Choroid plexus epithelial cell (primary cell): ENCODE measurements at places on chromosomes 2 and 18.
A peak's percentile ranks its signal among the peaks of the same experiment; 100 is the strongest.

- DNase-seq, result no peak
Measured at GRCh38 chr2:6782517-6783237, 83.0 kb downstream of the CMPK2 start.

DNA sequence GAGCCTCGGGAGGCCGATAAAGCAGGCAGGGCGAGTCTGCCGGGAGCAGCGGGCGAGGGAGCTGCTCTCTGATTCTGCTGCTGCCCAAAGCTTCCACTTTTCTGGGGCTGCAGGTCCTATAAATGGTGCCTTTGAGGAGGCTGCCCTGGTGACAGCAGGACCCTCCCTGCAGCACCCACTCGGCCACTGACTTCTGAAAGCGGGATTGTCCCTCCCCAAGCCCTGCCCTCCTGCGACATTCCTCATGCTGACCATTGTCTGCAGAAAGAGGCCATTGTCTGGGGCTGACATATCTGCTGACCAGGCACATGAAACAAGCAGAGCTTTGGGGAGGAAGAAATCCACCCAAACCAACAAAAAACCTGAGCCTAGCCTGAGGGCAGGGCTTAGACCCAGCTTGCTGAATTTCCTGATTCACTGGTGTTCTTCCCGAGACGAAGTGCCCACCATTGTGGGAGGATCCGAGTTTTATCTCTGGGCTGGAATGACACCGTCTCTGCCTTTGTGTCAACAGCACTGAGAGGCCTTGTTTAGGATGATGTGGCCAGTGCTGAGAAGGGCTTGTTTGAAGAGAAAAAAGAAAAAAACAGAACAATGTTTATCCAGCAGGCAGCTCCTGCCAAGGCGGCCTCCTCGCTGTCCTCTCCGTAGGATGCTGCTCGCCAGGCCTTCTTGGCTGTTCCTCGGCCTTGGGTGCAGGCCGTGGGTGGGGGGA, 129.7 kb downstream of the MYCN start:
- no peak for DNase-seq

GRCh38 chr2:161424394-161424769, 8.3 kb downstream of the TBR1 start:
- DNase-seq, result no peak

GRCh38 chr18:10559553-10560451, 34.0 kb downstream of the NAPG start:
- peak; percentile 20 for DNase-seq

- no peak for DNase-seq
Measured at GRCh38 chr2:137254052-137254451, 488.7 kb downstream of the THSD7B start.

GRCh38 chr2:216743781-216744180, 48.4 kb upstream of the IGFBP5 start:
- peak; percentile 83 for DNase-seq

GRCh38 chr2:27954771-27955383, 64.3 kb downstream of the BABAM2 start:
- DNase-seq, result peak; percentile 99

DNA sequence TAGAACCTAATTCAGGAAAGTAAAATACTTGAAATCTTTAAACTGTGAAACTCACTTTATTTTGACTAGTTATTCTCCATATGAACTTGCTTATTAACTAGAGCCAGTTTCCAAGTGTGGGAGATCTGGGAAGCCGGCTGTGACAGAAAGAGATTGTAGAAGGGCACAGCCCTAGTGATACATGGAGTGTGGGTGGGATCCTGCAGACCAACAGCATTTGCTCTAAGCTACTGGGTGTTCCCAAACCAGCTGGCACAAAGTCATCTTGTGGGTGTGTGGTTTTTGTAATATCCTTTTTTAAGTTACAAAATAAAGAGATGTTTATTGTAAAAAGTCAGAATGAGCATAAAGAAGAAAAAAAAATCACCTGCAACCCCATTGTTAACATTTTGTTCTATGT, 3.4 kb downstream of the DUSP19 start:
- DNase-seq, result no peak

DNA sequence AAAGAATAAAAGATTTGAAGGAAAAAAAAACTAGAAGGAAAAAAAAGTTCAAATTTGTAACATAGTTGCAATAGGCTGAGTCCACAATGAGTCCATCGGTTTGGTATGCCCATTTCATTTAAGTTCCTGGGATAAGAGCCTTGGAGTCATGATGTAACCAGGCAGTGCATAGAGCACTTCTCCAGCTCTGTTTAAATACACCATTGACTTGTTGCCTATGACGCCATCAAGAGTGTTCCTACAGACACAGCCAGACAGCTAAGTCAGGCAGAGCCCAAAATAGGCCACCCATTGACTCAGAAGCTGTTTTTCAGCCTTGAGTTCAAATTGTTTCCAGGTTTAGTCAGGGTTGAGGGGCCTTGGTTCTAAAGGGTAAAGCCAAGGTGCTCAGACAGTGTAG, 44.9 kb downstream of the SOCS6 start:
- DNase-seq, result peak; percentile 94

DNA sequence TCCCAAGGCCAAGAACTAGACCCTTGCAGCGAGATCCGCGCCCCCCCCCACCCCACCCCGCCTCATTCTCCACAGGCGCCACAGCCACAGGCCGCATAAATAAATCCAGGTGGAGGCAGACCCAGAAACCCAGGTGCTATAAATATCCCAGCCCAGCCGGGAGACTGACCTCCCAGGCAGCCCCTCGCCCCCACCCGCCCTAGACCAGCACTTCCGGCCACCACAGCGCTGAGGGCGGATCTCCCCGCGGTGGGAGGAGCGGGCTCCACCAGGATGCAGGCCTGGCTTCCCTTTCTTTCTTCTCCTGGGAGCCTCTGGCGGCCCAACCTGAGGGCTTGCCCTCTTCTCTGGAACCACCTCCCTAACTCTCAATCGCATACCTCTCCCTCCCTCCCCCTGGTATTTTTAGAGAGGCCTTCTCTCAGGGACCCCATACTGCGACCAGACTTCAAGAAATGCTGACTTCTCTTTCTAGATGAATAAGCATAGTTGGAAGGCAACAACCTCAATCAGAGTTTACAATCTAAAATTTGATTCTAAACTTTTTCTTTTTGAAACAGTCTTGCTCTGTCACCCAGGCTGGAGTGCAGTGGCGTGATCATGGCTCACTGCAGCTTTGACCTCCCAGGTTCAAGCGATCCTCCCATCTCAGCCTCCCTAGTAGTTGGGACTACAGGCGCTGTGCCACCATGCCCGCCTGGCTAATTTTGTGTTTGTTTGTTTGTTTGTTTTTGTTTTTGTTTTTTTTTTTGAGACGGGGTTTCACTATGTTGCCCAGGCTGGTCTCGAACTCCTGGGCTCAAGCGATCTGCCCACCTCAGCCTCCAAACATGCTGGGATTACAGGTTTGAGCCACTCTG, 55.0 kb downstream of the PKDCC start:
- DNase-seq, result peak; percentile 85

GRCh38 chr18:13579874-13580273, 146.5 kb downstream of the FAM210A start:
- DNase-seq, result no peak

- no peak for DNase-seq
Measured at GRCh38 chr2:95391641-95392310, 10.7 kb upstream of the FAHD2A start.

- peak; percentile 49 for DNase-seq
Measured at GRCh38 chr18:13120983-13121441, 97.5 kb upstream of the LDLRAD4 start.

GRCh38 chr2:147937744-147938349, 82.7 kb downstream of the ORC4 start:
- peak; percentile 62 for DNase-seq

GRCh38 chr18:9569178-9569577, 45.2 kb downstream of the PPP4R1 start:
- DNase-seq, result no peak

DNA sequence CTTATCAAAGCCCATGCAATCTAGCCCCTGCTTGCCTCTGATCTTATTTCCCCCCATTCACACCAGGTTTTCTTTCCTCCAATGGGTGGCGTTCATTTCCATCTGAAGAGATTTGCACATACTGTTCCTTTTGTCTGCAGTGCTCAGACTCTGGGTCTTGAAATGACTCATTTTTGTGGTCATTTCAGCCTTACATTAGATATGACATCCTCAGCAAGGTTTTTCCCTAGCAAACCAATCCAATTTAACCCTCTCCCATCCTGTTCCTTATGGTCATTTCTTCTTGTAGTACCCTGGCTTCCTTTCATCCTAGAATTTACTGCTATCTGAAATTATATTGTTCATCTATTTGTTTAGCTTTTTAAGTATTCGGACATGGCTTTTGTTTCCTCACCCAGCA, 42.5 kb upstream of the SCN1A start:
- peak; percentile 59 for DNase-seq

GRCh38 chr2:68366083-68366560, 1.0 kb downstream of the PLEK start:
- DNase-seq, result no peak

GRCh38 chr2:174023591-174024523, 58.7 kb upstream of the SP3 start:
- DNase-seq, result peak; percentile 97

DNA sequence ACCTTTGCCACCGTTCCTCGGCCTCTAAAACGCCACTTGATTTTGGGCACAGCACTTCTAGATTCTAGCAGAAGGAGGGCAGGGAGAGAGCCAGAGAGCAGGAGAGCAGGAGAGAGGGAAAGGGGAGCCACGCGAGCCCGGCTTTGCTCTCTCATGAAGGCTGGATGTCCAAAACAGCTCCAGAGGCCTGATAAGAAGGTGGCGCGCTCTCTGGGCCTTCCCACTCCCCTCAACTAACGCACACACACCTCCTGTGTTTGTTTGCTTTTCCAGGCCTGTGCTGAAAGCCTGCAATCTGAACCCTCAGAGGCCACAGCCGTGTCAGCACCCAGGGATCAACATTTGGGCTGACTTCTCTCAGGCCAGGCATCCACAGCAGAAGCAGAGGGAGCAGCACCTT, 184.8 kb upstream of the SOX11 start:
- no peak for DNase-seq

DNA sequence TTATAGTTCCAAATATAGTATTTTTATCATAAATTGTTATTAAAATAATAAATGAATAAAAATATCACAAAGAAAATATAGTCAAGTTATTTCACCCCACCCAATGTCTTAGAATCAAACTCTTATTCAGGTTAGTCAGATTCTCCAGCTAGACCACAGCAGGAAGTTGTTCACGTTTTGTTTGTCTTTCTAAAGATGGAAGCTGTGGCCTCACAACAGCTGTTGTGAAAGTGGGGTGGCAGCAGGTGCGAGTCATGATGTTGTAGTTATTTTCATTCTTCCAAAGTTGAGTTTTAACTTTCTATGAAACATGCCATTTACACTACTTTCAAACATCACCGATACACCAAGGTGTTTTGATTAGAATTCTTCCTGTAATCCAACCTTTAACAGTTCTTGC, 272.9 kb downstream of the SLC8A1 start:
- no peak for DNase-seq

DNA sequence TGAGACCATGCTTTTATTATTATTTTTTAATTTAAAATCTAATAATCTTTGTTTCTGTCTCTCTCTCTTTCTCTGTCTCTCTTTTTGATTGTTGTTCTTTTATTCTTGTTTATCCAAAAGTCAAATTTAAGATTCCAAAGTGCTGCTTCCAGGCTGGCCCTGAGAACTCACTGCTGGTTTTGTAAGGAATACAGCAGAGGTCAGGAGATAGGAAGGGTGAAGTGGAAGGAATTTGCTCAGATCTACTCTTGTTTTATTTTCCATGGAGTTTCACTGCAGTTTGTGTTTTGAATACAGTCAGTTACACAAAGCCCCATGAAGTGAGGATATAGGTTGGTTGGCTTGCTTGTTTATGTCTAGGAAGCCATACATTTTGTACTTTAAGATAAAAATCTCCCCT, 168.1 kb downstream of the MIB1 start:
- DNase-seq, result no peak

- DNase-seq, result no peak
Measured at GRCh38 chr2:112996635-112997034, 8.6 kb upstream of the IL36A start.

GRCh38 chr2:205704127-205704741, 21.9 kb downstream of the NRP2 start:
- DNase-seq, result peak; percentile 58

- peak; percentile 93 for DNase-seq
Measured at GRCh38 chr2:226891780-226892590, 56.1 kb downstream of the RHBDD1 start.

DNA sequence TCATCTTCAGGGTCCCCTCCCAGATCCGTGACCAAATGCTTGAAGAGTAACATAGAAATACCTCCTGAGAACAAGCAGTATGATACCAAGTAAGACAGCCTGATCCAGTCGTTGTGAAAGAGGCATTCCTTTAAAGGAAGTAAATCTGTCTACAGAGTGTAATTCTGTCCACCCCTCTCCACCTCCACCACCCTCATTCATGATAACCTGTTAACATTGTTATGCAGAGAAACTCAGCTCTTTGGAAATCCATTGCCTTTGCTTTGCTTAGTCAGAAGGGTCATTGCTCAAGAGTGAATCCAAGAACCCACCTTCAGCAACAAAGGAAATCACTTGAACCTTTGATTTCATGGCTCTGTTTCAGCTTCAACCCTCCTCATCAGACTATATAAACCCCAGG, 155.6 kb downstream of the CYP26B1 start:
- no peak for DNase-seq
